ENCODE measurements at places on chromosomes 6 and 20.

GRCh38 chr20:44736170-44737021 is 9.3 kb upstream of the KCNK15 start:
- DNase-seq, result peak; percentile 49

- no peak for DNase-seq
Observed at GRCh38 chr6:170206317-170206621, 84.6 kb downstream of the DLL1 start.

- no peak for DNase-seq
Observed at GRCh38 chr6:136171231-136171630, 78.9 kb downstream of the MTFR2 start.

DNA sequence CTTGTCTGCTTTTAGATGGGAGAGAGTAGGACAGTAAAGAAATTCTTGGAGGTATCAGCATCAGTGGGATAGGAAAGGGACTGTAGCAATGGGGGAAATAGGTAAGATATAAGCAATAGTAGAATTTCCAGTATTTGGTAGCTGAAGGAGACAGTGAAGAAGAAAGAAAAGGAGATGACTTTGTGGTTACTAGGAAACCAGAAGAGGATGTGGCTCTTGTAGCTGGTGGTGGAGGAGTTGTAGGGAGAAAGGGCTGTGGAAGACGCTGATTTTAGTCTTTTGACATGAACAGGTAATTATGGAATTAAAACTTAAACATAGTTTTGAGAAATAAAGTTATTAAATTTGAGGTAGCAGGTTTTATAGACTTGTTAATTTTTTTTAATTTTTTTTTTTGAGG is 26.1 kb downstream of the SH3BGRL2 start:
- DNase-seq, result no peak

DNA sequence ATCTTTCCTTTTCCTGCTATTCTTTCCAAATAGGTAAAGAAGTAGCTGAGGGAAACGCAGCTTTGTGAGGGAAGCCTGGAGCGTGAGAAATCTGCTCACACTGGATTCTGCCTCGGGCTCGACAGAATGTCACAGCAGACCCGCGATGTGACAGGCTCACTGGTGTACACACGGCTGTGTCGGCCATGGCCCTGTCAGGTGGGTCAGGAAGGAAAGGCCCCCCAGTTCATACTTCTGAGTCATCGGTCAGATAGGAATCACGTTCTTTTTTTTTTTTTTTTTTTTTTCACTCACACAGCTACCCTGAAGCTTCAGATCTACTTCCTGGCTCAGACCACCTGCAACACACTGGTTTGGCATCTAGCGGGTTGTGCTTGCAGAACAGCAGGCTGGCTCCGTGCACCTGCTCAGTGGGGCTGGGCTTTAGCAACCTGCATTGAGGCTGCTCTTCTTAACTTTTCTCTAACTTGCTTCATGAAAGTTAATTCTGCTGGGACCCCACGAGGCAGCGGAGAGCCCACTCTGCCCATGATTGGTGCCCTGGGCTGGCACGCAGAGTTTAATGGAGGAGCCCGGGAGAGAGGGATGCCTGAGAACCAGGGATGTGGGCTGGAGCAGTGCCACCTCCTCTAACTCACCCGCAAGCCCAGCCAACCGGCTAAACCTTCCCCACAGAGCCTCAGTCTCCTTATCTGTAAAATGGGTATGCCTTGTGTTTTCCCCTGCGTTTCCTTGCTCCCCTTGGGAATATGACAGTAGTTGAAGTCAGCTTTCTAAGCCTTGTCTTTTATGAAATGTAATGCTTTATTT is 61.5 kb upstream of the FNDC1 start:
- DNase-seq, result no peak

DNA sequence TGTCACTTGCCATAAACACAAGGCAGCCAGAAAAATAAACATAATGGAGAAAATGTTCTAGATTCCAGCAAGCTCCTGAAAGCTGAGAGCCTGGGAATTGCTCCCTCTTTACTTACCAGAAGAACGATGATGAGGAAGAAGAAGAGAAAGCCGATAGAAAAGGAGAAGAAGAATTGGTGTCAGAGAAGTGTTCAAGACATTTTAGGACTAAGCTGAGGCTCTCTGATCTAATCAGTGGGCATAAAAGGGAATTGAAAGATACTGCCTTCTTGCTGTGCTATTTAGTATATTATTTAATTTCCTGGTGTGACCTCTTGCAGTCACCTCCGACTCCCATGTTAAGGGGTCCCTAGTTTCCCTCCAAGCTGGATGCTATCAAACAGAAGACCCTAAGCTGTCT is 316.6 kb upstream of the JARID2 start:
- DNase-seq, result no peak

DNA sequence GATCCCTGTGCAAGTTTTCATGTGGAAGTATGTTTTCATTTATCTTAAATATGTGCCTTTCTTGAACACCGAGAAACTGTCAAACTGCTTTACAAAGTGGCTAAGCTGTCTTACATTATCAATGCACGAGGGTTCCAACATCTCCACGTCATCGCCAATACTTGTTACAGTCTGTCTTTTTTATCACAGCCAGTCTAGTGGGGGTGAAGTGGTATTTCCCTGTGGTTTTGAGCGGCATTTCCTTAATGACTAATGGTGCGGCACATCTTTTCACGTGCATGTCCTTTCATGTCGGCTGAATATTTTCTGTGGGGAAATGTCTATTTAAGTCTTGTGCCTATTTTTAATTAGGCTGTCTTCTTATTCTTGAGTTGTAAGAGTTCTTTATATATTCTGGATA is 280.4 kb downstream of the FOXC1 start:
- DNase-seq, result no peak

- no peak for DNase-seq
Observed at GRCh38 chr6:162817196-162817595, 89.4 kb downstream of the PACRG start.

DNA sequence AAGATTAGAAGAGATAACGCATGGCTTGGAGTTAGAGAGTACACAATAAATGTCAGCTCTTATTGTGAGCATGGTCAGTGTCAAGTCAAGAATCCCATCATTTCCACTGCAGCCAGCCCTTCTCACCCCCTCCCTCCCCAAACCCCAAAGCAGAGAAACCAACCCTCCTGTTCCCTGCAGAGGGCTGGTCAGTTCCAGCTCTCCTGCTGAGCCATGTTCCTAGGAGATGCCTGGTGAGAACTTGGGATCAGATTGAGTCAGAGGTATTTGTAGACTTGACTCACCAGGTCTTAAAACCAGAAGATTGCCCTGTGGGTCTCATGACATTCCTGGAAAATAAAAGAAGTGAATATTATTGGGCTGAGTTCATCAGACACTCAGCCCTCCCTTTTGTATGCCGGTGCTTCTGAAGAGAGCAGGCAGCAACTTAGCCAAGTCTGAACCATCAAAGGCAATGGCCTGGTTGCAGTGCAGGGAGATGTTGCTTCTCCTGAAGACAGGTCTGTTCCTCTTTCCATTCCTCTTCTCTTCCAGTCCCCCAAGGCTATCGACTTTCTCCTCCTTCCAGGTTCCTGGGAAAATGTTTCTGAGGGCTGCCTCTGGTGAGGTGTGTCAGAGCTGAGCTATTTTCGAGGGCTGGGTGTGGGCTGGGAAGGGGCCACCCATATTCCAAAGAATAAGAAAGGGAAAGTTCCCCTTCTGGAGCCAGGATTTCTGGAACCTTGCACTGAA is 278.2 kb upstream of the SUPT3H start:
- DNase-seq, result no peak

DNA sequence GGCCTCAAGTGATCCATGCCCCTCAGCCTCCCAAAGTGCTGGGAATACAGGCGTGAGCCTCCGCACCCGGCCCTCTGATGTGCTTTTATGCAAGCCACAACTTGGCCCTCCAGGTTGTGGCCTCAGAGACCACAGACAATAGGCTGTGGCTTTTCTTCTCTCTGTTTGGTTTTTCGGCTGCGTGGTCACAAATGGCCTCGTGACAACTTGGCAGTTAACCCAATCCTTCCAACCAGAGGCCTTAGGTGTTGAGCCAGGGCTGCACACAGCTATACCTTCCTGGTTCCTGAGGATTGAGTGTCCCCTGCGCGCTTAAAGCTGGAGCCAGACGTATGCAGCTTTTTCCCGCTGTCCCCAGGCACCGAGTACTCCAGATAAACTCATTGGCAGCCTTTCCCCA is 6.3 kb upstream of the TGM3 start:
- no peak for DNase-seq

- DNase-seq, result peak; percentile 70
Observed at GRCh38 chr6:133432021-133432989, 191.1 kb downstream of the EYA4 start.

- no peak for DNase-seq
Observed at GRCh38 chr6:58073263-58073662, 755.8 kb downstream of the PRIM2 start.

DNA sequence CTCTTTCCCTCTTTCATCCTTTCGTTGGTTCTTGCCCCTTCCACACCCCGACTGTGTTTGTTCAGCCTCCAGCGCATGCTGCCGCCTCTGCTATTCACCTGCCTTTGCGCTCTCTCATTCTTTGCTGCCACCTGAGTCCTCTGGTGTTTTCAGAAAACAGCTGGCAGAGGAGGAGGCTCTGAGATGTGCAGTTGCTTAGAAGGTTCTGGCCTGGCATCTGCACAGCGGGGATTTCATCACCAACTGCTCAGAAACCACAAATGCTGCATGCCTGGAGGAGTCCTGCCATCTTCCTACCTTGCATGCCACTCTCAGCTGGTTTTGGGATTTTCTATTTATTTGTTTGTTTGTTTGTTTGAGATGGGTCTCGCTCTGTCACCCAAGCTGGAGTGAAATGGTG is 39.2 kb upstream of the CLDN20 start:
- no peak for DNase-seq

GRCh38 chr6:150697515-150697914 is 97.8 kb downstream of the PLEKHG1 start:
- DNase-seq, result no peak

- no peak for DNase-seq
Observed at GRCh38 chr6:142857233-142857761, 87.7 kb downstream of the HIVEP2 start.

DNA sequence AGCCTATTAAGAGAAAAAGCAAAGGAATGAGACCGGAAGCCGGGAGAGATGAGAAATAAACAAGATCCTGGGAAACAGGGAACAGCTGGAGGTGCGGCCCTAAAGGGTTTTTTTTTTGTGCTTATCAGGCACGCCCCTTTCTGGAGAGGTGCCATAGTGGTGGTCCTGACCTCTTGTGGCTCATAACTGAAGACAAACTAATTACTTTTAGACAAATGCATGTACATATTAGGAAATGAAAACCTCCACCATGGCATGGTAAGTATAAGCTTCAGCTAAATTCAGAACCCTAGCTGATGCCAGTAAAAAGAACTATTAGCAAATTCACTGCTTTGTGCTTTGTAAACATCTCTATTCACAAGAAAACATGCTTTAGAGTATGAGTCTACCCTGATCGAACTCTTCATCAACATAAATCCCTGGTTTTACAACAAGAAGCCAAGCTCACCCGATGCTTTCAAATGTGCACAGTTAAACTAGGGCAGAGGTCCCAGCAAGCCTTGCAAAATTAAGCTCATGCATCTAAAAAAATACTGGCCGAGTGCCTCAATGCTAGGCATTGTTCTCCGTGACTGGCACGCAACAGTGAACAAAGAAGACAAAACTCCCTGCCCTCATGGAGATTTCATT is 96.4 kb upstream of the MRPS10 start:
- DNase-seq, result no peak

GRCh38 chr20:12927489-12927888 is 81.3 kb upstream of the SPTLC3 start:
- DNase-seq, result no peak

- no peak for DNase-seq
Observed at GRCh38 chr20:64121586-64121985, 14.2 kb upstream of the NPBWR2 start.

DNA sequence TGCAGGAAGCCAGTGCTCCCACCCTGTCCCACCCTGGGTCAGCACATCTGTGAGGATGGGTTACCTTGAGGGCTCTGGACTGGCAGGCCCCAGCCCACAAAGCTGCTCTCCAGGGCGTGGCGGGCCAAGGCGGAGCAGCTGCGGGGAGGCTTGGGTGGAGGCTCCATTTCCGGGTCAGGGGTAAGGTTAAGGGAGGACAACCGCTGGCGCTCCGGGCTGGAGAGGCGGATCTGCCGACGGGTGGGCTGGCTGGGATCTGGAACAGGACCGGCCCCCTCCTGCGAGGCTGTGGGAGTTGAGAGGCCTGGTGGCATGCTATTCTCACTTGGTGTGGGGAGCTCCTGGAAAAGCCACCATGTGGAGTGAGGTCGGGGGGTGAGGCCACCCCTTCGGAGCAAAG is 5.5 kb downstream of the SMPD2 start:
- DNase-seq, result no peak

DNA sequence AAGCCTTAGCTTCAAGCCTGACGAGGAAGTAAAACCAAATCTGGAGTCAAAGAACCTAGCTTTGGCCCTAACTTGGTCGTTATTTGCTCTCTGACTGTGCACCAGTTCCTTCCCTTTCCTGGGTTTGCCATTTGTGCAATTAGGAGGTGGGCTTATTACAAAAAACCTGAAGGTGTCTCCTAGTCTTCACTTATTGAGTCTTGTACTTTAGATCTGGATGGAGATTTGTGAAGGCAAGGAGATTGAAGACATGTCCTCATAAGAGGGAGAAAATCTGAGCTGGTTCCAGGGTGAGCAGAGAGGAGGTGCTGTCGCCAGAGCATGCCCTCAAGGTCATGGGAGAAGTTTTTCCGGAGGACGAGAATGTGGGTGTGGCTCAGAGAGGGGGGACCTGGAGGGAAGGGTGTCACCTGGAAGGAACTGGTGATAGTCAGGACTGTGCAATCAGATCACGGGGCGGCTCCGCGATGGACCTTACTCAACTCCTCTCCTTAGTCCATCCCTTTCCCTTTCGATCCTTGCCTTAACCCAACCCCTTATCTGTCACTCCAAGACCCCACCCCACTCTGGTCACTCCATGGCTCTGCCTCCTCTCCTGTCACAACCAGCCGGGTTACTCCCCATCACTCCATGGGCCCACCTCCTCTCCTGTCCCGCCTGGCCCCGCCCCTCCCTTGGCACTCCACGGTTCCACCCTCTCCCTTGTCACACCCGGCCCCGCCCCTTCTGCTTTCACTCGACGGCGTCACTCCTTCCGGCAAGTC is 588 bp upstream of the ACSS2 start:
- DNase-seq, result no peak

DNA sequence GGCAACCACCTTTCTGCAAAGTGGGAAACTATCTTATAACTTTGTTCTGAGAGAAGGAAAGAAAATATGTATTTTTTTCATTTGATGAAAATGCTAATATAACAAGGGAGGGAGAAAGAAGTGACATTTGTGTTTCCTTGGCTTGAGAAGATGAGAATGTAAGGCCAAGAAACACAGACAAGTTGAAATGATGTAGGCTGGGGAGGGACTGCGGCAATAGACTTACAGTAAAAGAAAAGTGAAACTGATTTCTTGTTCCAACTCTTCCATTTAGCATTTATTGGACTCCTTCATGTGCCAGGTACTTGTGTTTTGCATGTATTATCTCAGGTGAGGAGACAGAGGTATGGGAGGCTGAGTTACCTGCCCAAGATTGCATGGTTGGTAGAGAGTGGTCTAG is 130.9 kb downstream of the CARMIL1 start:
- DNase-seq, result no peak

- no peak for DNase-seq
Observed at GRCh38 chr20:9200620-9201019, 131.7 kb downstream of the PLCB4 start.
